ENCODE measurements at places on chromosomes 16 and 17. TPM values are rescaled to one million over a fixed set of nuclear protein-coding genes. Genes with fewer than 3 reads are reported as not detected.

GRCh38 chr17:12089809-12090384, 69.2 kb downstream of the MAP2K4 start:
- peak; percentile 80 for DNase-seq

DNA sequence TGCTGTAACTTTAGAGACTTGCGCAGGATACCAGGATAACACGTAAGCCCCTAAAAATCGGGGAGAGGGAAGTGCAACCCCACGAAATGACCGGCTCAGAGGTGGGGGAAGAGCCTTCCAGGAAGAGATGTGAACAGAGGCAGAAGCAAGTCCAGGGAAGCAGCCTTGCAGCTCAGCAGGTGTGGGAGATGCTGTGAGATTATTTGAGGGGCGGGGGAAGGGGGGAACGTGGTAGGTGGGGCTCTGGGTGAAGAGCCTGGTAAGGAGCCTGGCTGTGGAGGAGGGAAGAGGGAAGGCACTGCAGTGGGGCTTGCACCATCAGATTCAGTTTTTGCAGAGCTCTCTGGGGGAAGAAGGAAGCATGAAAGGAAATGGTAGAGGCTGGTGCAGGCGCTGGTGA, 95.4 kb upstream of the CACNG5 start:
- DNase-seq, result no peak

DNA sequence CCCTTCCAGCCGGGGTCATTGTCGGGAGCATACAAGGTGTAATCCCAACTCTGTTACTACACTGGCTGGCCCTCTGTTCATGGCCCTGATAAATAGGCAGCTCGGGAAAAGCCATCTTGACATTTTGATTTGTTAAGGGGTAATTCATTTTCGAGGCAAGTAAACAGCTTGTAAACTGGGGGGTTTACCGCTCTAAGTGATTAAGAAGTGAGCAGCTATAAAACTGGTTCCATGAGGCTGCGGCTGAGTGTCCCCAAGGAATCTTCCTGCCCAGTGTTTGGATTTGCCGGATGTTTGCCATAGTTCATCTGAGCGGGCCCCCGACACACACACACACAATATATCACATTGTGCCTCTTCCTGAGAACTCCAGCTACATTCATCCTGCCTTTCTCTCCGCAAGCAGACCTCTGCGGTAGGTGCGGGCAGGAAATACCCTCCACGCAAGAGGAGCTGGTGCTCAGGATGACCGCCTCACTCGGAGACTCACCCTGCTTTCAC, 92.2 kb downstream of the SOCS1 start:
- peak; percentile 5 for DNase-seq

DNA sequence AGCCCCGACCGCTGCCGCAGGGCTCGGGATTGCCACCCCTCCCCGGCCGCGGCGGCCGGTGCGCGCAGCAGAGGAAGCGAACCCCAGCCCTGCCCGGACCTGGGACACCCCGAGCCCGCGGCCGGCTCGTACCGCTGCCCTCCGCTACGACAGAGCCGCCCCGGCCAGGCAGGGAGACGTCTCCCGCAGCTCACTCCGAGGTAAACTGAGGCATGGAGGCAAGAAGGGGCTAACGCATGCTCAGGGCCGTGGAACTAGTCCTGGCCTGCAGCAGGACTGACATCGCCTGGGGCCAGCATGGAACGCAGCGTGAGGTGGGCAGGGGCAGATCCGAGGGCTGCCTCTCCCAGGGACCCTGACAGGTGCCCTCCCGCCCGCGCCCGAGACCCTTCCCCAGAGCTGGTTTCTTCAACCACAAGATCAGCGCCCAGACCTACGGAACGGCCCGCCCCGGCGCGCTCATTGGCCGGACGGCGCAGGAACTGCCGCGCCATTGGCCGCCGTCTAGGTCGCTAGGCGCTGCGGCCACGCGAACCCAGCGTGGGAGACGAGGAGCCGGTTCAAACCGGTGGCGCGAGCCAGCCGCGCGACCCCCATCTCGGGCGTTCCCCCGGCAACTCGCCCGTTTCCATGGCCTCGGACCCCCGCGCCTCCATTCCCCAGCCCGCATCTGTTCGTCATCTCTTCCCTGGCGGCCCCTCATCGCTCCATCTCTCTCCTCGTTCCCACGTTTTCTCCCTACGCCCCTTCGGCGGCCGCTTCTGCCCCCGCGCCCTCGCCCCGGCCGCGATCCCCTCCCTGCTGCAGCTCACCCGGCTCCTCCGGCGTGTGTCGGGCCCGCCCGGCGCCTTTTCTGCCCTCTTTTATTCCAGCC, at the start of gene SLC43A2:
Gene SLC43A2, minus strand, starts transcription at position 853 of the 874 bp plus-strand sequence. CDS start 960 bp downstream, outside the sequence.
- DNase-seq, result peak; percentile 91

DNA sequence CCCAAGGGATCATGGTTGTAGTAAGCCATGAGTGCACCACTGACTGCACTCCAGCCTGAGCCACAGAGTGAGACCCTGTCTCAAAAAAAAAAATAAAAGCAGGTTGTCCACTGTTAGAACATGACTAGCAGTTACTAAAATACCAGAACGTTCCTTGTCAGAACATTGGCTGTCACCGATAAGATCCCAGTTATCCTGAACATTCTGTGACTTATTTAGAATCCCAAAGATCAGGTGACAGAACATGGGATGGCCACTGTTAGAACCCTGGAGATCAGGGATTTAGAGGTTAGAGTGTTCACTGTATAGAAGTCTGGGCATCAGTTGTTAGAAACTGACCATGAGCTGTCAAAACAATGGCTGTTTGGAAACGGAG, 8.6 kb downstream of the CES4A start:
- DNase-seq, result no peak

- no peak for DNase-seq
Observed at GRCh38 chr16:13909872-13910303, 10.1 kb upstream of the ERCC4 start.

PRR35 gene
- total RNA-seq, result not detected

P2RX5 gene
- 0.23 TPM for total RNA-seq

C16orf86 gene
- total RNA-seq, result 3.7 TPM

Measured in dermis blood vessel endothelial cell (primary cell).